NCI-H748 treated with DMSO at 0.1 percent for 48 hours (cell line): ENCODE measurements at places on chromosomes 7 and 10.

GRCh38 chr7:79319369-79319768 lies 134.1 kb downstream of the MAGI2 start:
- DNase-seq, result no peak

GRCh38 chr10:75887992-75888680 lies 456.7 kb downstream of the LRMDA start:
- DNase-seq, result peak; percentile 53

- DNase-seq, result no peak
Measured at GRCh38 chr7:141265668-141266067, 191.8 kb downstream of the TMEM178B start.

DNA sequence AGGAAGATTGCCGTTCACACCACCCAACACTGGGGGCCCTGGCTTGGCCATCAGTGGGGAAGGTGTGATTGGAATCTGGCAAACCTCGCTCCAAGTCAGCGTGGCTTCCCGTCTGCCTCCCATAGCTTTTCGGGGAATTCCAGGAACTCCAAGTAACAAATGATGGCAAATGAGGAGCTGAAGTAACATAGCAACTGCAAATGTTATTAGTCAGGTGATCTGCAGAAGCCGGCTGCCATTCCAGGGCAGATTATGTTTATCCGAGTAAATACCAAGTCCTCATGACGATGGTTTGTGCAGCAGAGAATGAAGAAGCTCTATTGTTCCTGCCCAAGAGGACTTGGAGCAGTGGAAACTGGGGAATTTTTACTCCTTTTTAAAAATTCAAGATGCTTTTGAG lies 270.5 kb upstream of the PODXL start:
- no peak for DNase-seq

DNA sequence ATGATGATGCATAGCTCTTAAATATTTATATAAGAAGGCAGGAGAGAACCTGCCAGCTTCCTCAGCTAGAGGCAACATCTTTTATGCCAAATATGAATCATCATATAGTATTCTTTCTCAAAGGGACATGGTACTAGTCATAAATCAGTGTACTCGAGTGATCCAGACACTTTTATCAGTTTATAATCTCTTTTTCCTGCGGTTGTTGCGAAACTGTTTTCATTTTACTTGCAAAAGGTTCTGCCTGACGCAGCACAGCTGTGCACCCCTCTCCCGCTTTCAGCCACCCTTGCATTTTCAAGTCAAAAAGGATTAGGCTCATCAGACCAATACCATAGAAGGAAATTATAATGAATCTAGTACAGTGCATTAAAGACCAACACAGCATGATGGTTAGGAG lies 332.3 kb upstream of the PRKCQ start:
- DNase-seq, result no peak

- DNase-seq, result no peak
Measured at GRCh38 chr10:29823553-29824080, 188.8 kb upstream of the SVIL start.

DNA sequence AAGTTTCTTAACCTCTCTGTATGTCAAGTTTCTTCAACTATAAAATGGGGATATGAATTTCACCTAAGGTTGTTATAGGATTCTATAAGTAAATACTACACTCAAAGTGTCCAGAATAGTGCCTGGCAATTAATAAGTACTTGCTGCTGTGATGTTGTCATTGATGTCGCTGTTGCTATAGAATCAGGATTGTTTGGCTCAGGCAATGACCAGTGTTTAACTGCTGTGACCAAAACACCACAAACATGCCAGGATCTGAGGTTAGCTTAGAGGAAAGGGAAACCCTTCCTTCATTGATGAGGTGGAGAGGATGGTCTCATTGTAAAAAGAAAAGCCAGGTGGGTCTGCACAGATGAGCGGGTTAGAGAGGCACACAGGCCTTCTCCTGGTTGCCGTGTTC lies 223.1 kb upstream of the INHBA start:
- no peak for DNase-seq

DNA sequence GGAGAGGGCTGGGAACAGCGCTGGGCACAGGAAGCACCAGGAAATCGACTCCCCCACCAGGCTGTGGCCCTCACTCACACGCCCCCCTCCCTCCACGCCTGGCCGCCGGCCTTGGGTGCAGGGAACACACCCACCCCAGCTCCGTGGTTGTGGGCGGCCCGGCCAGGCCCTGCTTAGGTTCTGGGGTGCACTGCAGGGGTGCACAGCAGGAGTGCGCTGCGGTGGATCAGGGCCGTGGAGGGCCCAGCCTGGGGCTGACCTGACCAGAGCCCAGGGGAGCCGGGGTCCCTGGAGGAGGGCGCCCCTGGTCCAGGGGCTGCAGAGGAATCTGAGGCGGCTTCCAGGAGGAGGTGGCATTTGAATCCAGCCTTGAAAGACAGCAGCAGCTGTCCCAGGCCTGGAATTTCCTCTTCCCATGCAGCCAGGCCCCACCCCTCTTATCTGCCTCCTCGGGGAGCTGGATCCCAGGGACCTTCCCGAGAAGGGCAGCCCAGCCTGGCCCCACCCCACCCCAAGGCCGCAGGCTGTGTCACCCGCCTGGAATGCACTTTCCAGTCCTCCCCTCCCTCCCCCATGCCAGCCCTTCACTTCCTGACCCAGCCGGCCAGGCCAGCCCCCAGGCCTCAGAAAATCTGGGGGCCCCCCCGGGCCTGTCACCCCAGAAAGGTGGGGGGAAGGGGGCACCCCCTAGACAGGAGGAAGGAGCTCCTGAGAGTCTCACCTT lies 18.4 kb upstream of the PDGFA start:
- DNase-seq, result no peak

DNA sequence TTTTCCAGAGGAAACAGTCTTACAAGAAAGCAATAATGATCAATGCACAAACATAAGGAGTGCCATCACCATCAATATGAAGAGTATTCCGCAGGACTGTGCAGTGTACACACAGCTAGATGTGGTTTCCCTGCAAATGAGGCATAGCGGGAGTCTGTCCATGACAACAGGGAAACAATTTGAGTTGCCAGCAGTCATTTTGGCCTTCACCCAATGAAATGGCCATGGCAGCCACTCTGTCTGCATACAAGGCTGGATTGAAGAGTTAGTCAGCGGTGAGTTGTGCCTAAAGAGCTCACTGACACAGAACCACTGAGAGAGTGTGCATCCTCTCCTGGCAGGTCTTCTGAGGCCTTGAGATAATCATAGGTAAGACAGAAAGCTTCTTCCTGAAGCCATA lies 303.3 kb downstream of the IPMK start:
- DNase-seq, result no peak

- no peak for DNase-seq
Measured at GRCh38 chr7:144113651-144114050, 4.3 kb downstream of the OR2A2 start.

DNA sequence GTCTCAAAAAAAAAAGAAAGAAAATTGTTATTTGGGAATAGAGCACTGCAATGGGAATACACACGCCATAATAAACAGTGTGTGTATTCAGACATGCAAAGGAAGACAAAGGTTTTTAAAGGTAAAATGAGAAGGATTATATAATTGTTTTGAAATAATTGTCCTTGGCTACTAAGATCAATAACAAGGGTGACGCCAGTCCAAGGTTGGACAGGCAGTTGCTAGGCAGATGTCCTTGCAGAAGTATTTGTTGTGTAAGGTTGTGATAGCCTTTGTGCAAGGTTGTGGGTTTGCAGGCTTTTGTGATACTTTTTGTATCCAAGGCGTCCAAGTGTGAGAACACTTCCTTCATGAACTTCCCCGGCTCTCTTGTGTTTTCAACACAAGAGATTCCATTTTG lies 72.3 kb upstream of the PRLHR start:
- no peak for DNase-seq
